ENCODE measurements at places on chromosomes 3 and 15.

GRCh38 chr3:192365571-192365970 lies 361.8 kb downstream of the FGF12 start:
- no peak for DNase-seq

DNA sequence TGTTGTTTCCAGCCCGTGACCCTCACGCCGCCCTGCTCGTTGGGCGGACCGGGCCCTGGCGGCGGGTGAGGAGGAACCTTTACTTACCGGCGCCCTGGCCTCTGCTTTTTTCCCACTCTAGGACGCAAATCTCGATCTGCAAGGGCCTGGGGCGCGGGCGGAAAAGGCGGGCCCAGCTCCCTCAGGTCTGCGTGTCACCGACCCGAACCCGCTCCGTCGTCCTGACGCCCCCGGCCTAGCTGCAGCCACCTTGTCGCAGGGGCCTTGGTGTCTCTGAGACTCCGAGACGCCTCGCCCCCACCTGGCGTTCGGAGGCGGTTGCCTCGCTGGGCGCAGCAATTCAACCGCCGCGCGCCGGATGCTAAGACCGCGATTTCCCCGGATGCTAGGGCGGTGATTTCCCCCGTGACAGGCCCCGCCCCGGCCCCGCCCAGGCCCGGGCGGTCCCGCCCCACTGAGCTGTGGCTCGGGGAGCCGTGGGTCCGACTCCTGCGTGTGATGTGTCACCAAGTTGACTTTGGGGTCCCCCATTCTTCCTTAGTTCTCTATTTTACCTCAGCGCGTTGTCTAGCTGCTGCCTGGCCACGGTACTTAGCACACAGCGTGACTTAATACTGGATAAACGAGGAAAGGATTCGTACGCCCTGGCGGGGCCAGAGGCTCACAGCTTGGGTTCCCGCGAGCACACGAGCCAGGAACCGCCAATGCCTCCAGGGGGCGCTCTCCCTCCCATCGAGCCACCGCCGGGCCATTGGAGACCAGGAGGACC lies at the start of gene RPL39L:
RPL39L (minus strand) TSS at position 371 of the 769 bp plus-strand sequence. CDS start 18,196 bp downstream, outside the sequence.
- peak; percentile 99 for DNase-seq

GRCh38 chr3:53215816-53216215 lies 40.0 kb downstream of the TKT start:
- DNase-seq = no peak

GRCh38 chr15:63539521-63539920 lies 35.1 kb downstream of the USP3 start:
- DNase-seq = no peak

- DNase-seq = no peak
Observed at GRCh38 chr15:85490856-85491255, 110.5 kb downstream of the AKAP13 start.

DNA sequence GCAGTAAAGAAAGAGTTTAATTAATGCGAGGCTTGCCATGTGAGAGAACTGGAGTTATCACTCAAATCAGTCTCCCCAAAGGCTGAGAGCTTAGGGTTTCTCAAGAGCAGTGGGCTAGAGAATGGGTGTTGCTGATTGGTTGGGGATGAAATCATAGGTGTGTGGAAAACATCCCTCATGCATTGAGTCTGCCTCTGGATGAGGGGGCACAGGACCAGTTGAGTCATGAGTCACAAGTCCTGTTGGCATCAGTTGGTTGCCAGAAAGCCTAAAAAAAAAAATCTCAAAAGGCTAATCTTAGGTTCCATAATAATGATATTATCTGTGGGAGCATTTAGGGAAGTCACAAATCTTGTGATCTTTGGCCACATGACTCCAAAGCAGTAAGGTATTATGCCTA lies 800.3 kb downstream of the TUSC7 start:
- no peak for DNase-seq

DNA sequence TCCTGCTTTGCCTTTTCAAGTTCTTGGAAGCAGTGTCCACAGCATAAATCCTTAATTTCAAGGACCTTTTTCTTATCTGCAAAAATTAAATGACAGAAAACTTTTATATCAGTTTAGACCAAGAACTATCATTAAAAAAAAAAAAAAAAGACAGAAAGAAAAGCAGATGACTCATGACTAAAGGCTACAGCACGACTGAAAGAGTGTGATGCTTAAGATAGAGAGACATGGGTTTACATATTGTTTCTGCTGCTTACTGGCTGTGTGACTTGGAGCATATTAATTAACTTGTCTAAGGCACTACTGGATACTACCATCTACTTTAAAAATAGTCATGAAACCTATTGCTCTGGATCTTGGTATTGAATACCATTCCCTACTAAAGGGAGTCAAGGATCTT lies 62.3 kb downstream of the CEP152 start:
- DNase-seq = no peak

DNA sequence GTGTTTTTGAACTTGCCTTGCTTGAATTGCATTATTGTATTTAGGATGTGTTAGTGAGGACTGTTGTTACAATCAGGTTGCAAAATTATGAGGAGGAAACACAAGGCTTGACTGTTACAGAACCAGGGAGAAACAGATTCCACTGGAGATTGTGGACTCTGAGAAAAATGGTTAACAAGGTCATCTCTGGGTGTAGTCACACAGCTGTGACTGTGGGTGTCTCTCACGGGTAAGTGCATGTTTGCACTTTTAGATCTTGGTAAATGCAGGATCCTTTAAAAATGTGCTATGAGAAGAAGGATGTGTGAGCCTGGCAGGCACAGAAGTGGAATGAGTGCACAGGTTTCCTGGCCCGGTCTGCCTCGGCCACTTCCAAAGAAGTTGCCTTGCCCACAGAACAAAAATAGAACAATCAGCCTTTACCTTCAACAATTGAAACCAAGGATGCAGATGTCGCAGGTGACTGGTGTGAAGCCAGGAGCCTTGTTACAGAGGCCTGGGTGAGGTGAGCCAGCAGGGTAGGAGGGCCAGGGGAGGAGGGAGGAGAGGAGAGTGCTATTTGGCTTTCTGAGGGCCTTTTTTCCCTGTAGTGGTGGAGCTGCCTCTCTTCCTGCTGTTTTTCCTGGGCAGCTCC lies 68.0 kb downstream of the ABHD5 start:
- no peak for DNase-seq

GRCh38 chr3:19347671-19348070 lies 199.4 kb downstream of the KCNH8 start:
- no peak for DNase-seq

GRCh38 chr3:172787019-172787418 lies 36.5 kb downstream of the ECT2 start:
- no peak for DNase-seq

- no peak for DNase-seq
Observed at GRCh38 chr15:73902121-73903020, 23.9 kb upstream of the LOXL1 start.

GRCh38 chr3:33006571-33007286 lies 55.3 kb downstream of the CCR4 start:
- DNase-seq = no peak

DNA sequence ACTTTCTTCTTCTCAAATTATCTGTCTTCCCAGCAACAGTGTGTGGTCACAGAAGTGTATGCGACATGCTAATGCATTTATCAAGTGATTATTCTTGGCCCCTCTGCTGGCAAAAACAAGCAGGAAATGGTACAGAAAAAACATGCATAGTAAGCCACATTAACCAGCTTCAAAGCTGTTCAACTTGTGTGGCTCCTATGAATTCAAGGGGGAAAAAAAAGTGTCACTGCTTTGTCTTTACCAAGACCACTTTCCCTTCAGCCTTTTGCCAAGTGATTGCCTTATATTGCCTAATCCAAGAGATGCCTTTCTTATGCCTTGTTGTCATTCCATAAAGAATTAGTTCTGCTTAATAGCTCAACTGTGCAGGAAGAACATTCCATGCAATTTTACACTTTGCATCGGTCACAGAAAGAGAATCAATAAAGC lies 39.1 kb downstream of the PRTG start:
- no peak for DNase-seq

DNA sequence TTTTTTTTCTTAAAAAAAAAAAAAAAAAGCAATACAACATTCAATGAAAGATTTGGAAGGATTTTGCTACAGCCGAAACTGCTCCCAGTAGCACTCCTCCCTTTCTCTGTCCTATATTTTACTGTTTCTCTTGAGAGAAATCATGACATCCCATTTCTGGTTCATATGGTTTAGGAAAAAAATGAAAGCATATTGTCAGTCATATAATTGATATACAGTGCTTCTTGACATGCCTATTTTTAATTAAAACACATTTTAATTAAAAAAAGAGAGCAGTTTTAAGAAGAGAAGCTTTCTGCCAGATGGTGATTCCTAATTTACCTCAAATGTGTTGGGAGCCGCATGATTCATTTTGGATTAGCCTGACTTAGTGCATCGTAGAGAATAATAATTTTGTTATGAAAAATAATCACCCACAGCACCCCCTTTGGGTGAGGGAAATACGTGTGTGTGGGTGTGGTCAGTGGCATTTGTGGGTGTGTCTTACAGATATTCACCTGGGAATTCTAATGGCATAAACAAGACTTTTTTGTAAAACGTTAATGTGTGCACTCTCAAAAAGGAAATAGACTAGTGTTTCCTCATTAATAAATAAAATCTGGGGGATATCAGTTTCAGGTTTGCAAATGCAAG lies 544.5 kb downstream of the MFSD1 start:
- no peak for DNase-seq

GRCh38 chr3:193944518-193944884 lies 191.4 kb upstream of the HES1 start:
- no peak for DNase-seq

- DNase-seq = no peak
Observed at GRCh38 chr3:24682141-24682547, 187.5 kb upstream of the THRB start.

DNA sequence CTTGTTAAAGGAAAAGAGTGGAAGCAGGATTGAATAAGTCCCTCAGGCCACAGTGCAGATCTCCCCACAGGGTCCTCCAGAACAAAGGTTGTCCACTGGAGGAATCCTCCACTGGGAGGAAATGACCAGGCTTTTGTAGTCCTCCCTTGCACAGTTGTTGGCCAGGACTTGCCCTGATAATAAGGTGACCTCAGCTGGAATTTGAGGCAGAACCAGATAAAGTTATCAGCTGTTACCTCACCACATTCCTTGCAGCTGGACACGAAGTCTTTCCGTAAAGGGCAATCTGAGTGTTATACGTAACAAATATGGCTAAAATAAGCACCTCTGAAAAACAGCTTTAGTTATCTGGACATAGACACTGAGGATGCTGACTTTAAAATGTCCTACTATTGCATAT lies 83.5 kb upstream of the NAALADL2 start:
- no peak for DNase-seq

GRCh38 chr3:4476496-4476895 lies 9.4 kb upstream of the SUMF1 start:
- DNase-seq = no peak

DNA sequence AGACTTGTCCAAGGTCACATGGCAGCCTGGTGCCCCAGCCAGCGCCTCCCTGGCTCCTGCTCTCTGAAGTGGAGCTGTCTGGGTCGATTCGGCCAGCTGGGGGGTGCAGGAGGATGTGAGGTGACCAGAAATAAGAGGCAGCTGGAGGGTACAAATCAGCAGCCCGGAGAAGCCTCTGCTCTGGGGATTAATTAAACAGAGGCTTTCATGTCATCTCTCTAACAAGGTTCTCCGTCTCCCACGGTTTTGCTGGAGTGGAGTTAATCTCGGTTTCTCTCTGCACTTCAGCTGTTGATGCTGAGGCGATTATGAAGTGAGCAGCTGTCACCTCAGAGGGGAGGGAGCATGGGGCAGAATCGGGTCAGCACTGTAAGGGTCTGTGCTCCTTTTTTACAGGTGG lies 236.8 kb downstream of the TLE3 start:
- no peak for DNase-seq

DNA sequence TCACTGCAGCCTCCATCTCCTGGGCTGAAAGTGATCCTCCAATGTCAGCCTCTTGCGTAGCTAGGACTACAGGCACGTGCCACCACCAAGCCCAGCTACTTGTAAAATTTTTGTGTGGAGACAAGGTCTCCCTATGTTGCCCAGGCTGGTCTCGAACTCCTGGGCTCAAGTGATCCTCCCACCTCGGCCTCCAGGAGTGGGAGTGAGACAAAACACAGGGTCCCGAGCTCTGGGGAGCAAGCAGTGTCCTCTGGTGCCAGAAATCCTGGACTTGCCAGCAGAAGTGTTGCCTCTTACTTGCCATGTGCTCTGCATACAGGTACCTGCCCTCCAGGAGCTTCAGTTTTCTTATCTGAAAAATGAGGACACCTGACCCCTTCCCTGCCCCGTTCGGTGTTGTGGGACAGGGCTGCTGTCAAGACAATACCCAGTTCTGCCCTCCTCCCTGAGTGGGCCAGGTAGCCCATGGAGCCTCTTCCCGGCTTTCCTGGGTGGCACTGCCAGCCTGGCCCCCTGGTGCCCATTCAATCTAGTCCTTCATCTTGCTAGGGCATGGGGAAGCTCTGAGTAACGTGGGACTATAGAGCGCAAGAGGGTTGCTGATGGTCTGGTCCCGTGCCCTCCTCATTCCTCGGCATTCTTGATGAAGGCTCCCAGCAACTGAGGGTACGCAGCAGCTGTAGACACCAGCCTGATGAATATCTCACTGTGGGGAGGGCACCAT lies 164.6 kb downstream of the GOLGA6L4 start:
- no peak for DNase-seq

- DNase-seq = no peak
Observed at GRCh38 chr15:60012695-60013094, 8.6 kb downstream of the FOXB1 start.

DNA sequence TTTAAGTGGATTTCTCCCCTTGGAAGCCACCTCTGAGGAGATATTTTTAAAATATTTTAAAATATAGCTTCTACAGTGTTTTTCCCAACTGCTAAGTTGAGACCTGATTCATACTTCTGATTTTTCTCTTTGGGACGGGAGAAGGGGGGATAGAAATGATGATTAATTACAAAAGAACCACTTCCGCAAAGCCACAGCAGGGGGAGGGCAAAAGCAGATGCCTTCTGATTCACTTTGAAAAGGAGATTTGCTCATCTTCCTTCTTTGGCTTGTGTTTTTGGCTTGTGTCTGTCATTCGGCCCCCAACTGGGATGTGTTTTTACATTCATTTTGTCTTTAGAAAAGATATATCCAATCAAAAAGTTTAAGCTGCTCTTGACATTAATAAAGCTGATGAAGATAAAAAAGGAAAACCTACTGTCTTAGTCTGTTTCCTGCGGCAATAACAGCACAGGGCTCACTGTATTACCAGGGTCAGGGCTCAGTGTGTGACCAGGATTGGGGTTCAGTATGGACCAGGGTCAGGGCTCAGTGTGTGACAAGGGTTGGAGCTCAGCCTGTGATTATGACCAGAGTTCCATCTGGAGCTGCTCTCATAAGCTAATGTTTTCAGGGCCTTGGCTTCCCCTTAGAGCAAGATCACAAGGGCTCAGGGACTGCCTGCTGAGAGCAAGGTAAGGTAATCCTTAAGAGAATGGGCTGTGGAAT lies 223.2 kb downstream of the MTHFS start:
- DNase-seq = no peak

GRCh38 chr3:88075497-88075896 lies 16.4 kb downstream of the ZNF654 start:
- no peak for DNase-seq
